Breast epithelium (tissue), 4 donors: ENCODE measurements at places on chromosomes 3 and 15.

DNA sequence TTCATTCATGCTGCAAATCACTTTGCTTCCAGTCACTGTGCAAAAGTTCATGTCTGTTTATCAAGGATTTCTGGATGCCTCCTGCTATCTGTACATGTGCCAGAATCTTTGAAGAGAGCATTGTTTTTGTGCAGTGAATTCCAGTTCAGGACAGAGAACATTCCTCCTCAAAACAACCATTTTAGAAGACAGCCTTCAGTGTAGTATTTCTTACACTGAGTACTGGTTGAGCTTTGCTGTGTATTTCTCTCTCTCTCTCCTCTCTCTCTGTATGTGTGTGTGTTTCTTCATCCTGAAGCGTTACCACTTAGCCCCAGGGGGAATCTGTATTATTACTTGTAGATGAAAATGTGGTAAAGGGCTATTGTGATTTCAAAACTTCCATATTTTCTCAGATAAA, 123.8 kb upstream of the CHL1 start:
- DNase-seq: no peak

GRCh38 chr15:62821384-62822131, 221.0 kb upstream of the TPM1 start:
- DNase-seq: no peak

DNA sequence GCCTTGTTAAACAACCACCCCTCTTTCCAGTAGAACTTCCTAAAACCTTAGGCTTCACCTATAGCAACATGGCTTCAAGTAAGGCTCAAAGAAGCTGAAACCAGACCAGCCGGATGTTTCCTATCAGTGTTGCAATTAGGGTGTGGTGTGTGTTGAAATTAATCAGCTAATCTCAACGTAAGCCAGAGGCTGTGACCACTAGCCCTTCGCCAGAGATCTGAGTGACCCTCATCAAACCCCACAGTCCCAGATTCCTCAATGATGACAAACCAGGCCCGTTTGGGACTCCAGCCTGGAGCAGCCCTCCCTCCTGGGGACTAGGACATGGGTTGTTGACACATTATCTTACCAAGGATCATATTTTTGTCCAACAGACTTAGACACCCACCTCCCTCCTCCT, 27.3 kb downstream of the CYP11A1 start:
- no peak for DNase-seq

DNA sequence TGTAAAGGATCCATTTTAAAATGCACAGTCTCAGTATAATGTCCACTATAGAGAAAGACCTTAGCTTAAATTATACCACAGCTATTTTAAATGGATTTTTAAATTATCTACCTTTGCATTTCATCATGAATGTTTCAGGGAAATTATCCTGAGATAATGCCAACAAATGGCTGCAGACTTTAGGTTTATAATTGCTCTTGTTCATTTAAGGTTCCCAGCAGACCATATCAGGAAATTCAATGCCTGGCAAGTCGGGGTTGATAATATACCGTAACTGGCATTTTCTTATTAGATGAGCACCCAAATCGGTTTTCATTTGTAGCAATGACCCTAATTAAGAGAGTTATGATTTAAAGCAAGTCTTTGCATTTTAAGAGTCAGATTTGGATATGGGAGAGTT, 227.1 kb upstream of the ARRDC4 start:
- DNase-seq: no peak

DNA sequence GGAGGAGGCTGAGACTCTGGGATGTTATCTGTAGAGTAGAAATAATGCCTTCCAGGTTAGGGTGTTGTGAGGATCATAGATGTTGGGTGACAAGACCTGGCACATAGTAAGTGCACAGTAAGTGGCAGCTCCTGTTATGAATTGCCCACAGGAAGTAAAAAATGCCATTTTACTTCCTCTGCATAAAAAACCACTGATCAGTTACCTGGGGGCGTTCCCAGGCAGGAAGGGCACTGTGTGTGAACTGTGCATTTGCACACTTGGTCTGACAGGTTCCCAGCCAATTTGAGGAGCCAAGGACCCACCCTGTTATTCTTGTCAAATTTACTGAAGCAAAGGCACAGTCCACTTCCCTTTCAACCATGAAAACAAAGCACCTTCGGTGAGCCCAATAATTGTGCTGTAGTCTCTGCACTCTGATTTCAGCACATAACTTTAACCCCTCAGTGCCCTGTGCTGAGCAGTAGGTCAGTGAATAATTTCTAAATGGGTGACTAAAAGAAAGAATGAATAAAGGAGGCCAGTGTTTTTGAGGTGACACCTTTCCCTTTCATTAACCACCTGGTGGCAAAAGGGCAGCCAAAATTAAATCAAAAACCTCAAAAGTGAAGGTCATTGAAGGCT, 85.8 kb upstream of the ARHGEF3 start:
- no peak for DNase-seq

- no peak for DNase-seq
These were observed 52.3 kb upstream of the ADAMTS9 start for GRCh38 chr3:64739971-64740631.

- no peak for DNase-seq
These were observed 162.5 kb upstream of the BFSP2 start for GRCh38 chr3:133237380-133237779.

GRCh38 chr3:169215461-169216352, 447.8 kb downstream of the MECOM start:
- no peak for DNase-seq

GRCh38 chr3:28103861-28104260, 137.6 kb upstream of the CMC1 start:
- DNase-seq: no peak

DNA sequence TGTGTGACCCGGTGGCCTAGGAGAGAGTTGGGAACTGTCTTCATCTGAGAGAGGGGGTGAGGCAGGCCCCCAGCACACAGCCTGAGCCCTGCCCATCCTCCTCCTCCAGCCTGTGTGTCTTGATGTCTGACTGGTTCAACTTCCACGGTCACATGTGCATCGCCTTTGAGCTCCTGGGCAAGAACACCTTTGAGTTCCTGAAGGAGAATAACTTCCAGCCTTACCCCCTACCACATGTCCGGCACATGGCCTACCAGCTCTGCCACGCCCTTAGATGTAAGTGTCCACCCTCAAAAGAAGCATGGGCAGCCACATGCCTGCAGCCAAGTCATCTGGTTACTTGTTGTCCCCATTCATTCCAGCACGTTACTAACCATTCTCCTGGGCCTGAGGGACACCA, 10.1 kb downstream of the CLK3 start:
- no peak for DNase-seq
